NCI-H526 treated with DMSO at 0.1 percent for 48 hours (cell line): ENCODE measurements at places on chromosomes 5 and 9.

- no peak for DNase-seq
Measured at GRCh38 chr5:147387109-147387508, 122.8 kb downstream of the DPYSL3 start.

GRCh38 chr5:110056580-110057114 is 366.9 kb downstream of the MAN2A1 start:
- no peak for DNase-seq

DNA sequence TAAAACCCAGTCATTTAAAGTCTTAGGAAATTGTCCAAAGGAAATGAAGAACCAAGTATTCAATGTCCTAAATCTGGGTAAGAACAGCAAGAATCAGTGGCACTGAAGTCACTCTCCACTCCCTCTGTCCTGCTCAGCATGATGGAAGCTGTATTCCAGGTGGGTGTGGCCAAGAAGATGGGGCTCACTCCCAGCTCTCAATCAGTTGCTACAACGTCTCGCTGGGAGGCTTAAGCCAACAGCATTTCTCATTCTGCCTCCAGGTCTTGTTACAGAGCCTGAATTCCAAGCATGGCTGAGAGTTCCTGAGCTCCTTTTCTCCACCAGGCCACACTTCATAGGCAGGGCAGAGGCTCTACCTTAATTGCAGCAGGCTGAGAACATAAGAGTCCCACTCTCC is 41.2 kb upstream of the TRIO start:
- no peak for DNase-seq

GRCh38 chr9:69744688-69745380 is 15.0 kb downstream of the PTAR1 start:
- DNase-seq = no peak
